Endodermal cell (in vitro differentiated cells): ENCODE measurements at places on chromosomes 1 and 21.

DNA sequence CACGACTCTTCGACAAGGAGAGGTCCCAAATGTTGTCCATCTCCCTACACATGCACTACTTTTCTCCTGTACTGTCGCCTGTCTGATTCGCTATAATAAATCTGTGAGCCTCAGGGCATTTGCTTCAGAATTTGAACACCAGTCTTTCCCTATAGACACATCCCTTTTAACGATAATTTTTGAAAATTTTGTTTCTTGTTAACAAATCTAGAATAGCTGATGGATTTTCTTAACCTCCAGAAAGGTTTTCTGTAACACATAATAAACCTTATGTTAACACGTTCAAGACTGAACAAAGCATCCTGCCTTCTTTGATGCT lies 704 bp downstream of the CAPZA1 start:
- H3K4me1 ChIP-seq = no peaks in the 10 kb centered on the region
- H3K27me3 ChIP-seq = no peaks in the 10 kb centered on the region
- H3K4me3 ChIP-seq = peak overlapping the region; percentile 98
- no peak for DNase-seq
- H3K27ac ChIP-seq = no peak overlapping the region

- no peak for DNase-seq
- no peak overlapping the region for H3K4me3 ChIP-seq
- H3K4me1 ChIP-seq = no peaks in the 10 kb centered on the region
- no peaks in the 10 kb centered on the region for H3K36me3 ChIP-seq
- H3K27me3 ChIP-seq = peaks cover 20% of the 10 kb centered on the region
- H3K27ac ChIP-seq = no peak overlapping the region
Measured at GRCh38 chr1:115565353-115565752, 76.4 kb upstream of the VANGL1 start.

GRCh38 chr1:30270461-30270860 lies 452.9 kb downstream of the MATN1 start:
- H3K4me3 ChIP-seq = no peak overlapping the region
- peak; percentile 19 for DNase-seq
- H3K4me1 ChIP-seq = no peaks in the 10 kb centered on the region
- no peak overlapping the region for H3K27ac ChIP-seq
- H3K27me3 ChIP-seq = no peaks in the 10 kb centered on the region
- H3K36me3 ChIP-seq = no peaks in the 10 kb centered on the region

- no peak for DNase-seq
- H3K4me3 ChIP-seq = no peak overlapping the region
- no peaks in the 10 kb centered on the region for H3K4me1 ChIP-seq
- no peak overlapping the region for H3K27ac ChIP-seq
- H3K36me3 ChIP-seq = no peaks in the 10 kb centered on the region
- H3K27me3 ChIP-seq = peaks cover 12% of the 10 kb centered on the region
Measured at GRCh38 chr1:114021665-114022099, 42.4 kb downstream of the OLFML3 start.

DNA sequence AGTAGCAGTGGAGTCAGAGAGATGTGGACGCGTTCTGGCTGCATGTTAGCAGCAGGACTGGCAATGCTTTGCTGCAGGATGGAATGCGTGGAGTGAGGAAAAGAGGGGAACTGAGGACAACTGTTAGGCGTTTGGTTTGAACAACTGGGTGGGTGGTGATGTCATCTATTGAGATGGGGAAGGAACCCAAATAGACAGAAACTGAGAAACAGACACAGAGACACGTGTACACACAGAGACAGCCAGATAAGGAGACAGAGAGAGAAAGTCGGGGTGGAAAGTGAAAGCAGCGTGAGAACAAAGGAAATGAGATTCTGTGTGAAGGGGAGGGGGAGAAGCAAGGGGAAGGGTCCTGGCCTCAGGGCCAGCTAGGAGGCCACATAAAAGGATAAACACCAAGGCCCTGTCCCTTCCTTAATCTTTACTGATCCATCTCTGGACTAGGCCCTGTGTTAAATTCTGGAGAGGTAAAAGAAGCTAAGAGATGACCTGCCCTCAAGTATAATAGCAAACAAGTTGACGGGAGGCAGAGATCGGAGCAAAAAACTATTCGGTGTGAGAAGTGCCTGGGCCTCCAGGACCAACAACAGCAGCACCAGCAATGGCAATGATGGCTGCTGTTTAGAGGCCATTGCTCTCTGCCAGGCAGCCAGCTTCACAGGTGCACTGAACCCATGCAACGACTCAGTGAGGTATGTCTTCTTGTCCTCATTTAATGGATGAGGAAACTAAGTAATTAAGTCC lies 31.6 kb downstream of the VWA5B1 start:
- no peaks in the 10 kb centered on the region for H3K4me1 ChIP-seq
- peaks cover 17% of the 10 kb centered on the region for H3K27me3 ChIP-seq
- DNase-seq = no peak
- no peaks in the 10 kb centered on the region for H3K36me3 ChIP-seq
- no peak overlapping the region for H3K27ac ChIP-seq

- peaks cover 15% of the 10 kb centered on the region for H3K36me3 ChIP-seq
- H3K4me1 ChIP-seq = peaks cover 2% of the 10 kb centered on the region
- no peak for DNase-seq
- no peak overlapping the region for H3K4me3 ChIP-seq
Measured at GRCh38 chr1:180194546-180195207, 35.4 kb upstream of the LHX4 start.

DNA sequence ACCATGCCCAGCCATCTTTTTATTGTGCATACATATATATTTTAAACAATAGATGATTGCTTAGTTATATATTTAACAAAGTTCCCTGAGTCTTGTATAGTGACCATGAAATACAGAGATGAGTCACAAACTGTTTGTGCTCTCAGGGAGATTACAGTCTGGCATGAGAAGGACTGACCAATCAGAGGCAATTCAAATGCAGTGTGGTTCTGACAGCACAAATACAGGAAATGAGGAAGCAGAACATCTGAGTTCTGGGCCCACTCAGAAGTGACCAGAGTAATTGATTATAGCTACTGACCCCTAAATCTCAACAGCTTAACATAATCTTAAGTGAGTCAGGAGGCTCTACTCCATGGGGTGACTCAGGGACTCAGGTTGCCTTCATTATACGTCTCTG lies 534.5 kb downstream of the OMA1 start:
- no peaks in the 10 kb centered on the region for H3K4me1 ChIP-seq
- no peaks in the 10 kb centered on the region for H3K36me3 ChIP-seq

DNA sequence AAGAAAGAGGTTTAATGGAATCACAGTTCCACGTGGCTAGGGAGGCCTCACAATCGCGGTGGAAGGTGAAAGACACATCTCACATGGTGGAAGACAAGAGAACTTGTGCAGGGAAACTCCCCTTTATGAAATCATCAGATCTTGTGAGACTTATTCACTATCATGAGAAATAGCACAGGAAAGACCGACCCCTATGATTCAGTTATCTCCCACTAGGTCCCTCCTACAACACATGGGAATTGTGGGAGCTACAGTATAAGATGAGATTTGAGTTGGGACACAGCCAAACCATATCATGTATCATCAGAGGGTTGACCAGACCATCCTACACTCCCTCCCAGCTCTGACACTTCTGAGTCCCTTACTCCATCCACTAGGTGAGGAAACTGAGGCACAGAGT lies 143.9 kb upstream of the KLHDC7A start:
- no peaks in the 10 kb centered on the region for H3K4me1 ChIP-seq
- no peak overlapping the region for H3K27ac ChIP-seq
- no peak overlapping the region for H3K4me3 ChIP-seq
- no peak for DNase-seq
- no peaks in the 10 kb centered on the region for H3K27me3 ChIP-seq

DNA sequence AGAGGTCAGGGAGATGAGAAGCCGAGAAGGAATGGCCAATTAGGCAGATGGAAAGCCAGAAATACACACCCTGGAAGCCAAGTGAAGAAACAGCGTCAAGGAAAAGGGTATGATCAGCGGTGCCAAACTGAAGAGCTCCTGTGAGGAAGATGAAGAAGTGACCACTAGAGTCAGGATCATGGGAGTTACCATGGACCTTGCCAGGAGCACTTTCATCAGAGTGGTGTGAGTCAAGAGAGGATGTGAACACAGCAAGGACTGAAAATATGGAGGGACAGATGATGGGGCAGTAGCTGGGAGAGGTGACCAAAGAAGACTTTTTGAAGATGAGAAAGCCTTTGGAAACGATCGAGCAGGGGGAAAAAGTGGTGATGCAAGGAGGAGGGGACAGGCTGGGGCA lies 50.4 kb downstream of the CD34 start:
- H3K4me1 ChIP-seq = no peaks in the 10 kb centered on the region
- no peak overlapping the region for H3K27ac ChIP-seq
- no peaks in the 10 kb centered on the region for H3K27me3 ChIP-seq
- peak; percentile 22 for DNase-seq

- peak; percentile 87 for DNase-seq
- peak overlapping the region; percentile 91 for H3K27ac ChIP-seq
- H3K4me1 ChIP-seq = peaks cover 32% of the 10 kb centered on the region
- peaks cover 26% of the 10 kb centered on the region for H3K36me3 ChIP-seq
Measured at GRCh38 chr1:38000529-38001455, 4.5 kb downstream of the FHL3 start.

- H3K27ac ChIP-seq = no peak overlapping the region
- H3K4me1 ChIP-seq = no peaks in the 10 kb centered on the region
- no peak overlapping the region for H3K4me3 ChIP-seq
- no peaks in the 10 kb centered on the region for H3K36me3 ChIP-seq
- DNase-seq = no peak
Measured at GRCh38 chr1:80989455-80989854, 811.3 kb upstream of the ADGRL2 start.

- no peaks in the 10 kb centered on the region for H3K36me3 ChIP-seq
- H3K4me3 ChIP-seq = no peak overlapping the region
- H3K4me1 ChIP-seq = no peaks in the 10 kb centered on the region
Measured at GRCh38 chr1:241485554-241485992, 34.0 kb downstream of the FH start.

DNA sequence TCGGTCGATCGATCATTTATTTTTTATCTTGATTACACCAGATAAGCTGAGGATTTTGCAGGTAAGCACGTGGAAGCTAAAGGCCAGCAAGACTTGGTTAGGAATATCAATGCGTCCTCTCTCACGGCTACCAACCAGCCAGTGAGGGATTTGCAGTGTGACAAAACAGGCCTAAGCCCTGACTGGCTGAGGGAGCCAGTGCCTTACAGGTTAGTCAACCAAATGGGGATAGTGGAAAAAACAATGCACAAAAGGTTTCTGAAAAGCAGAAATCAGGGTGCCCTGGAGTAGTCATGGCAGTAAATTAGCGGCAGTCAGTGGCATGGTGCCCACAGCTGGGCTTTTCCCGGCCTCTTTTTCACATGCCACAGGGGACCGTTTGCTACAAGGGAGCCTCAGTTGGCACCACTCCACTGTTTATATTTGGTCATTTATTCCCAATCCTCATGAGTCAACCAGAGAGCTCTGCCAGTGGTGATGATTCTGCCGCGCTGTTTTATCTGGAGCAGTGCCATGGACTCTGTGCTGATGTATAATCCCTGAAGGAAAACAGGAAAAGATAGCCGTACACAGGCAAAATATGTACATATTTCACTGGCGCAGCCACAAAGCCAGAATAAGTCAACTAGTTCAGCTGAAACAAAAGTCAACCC lies 167.6 kb downstream of the RHOU start:
- no peak overlapping the region for H3K27ac ChIP-seq
- peak; percentile 27 for DNase-seq
- H3K36me3 ChIP-seq = no peaks in the 10 kb centered on the region
- H3K27me3 ChIP-seq = no peaks in the 10 kb centered on the region

GRCh38 chr1:238089615-238090014 lies 198.9 kb upstream of the ZP4 start:
- no peak for DNase-seq
- H3K4me1 ChIP-seq = no peaks in the 10 kb centered on the region
- H3K27ac ChIP-seq = no peak overlapping the region
- H3K36me3 ChIP-seq = no peaks in the 10 kb centered on the region
- no peak overlapping the region for H3K4me3 ChIP-seq
- no peaks in the 10 kb centered on the region for H3K27me3 ChIP-seq

GRCh38 chr1:36920801-36921405 lies 113.4 kb downstream of the GRIK3 start:
- no peaks in the 10 kb centered on the region for H3K4me1 ChIP-seq
- H3K27ac ChIP-seq = no peak overlapping the region
- DNase-seq = no peak

- no peak overlapping the region for H3K27ac ChIP-seq
- H3K36me3 ChIP-seq = no peaks in the 10 kb centered on the region
- no peaks in the 10 kb centered on the region for H3K27me3 ChIP-seq
- peak; percentile 80 for DNase-seq
- no peaks in the 10 kb centered on the region for H3K4me1 ChIP-seq
- H3K4me3 ChIP-seq = peak overlapping the region; percentile 91
Measured at GRCh38 chr1:92960395-92961130, 699 bp downstream of the DIPK1A start.

- no peak overlapping the region for H3K4me3 ChIP-seq
- DNase-seq = peak; percentile 11
- H3K4me1 ChIP-seq = no peaks in the 10 kb centered on the region
- no peaks in the 10 kb centered on the region for H3K36me3 ChIP-seq
Measured at GRCh38 chr1:232207073-232207866, 422.7 kb downstream of the SIPA1L2 start.

- H3K4me3 ChIP-seq = no peak overlapping the region
- no peak overlapping the region for H3K27ac ChIP-seq
- no peaks in the 10 kb centered on the region for H3K4me1 ChIP-seq
Measured at GRCh38 chr1:185965870-185966269, 231.7 kb downstream of the HMCN1 start.

DNA sequence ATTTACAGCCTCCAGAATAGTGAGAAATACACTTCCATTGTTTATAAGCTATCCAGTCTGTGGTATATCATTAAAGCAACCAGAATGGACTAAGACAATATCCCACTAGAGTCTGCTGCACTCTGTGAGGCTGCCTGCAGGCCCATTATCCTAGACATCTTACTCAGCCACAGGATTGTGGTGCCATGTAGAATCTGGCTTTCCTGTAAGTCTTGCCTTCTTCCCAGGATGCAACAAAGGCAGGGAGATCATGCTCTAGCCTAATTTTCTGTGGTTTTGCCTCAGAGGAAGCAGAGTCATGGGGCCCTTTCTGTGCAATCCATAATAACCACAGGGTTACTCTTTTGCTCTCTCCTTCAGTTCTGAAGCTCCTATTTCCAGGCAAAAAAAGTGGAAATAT lies 299.1 kb upstream of the DEPDC1 start:
- no peak overlapping the region for H3K4me3 ChIP-seq
- H3K27me3 ChIP-seq = no peaks in the 10 kb centered on the region
- H3K27ac ChIP-seq = no peak overlapping the region
- DNase-seq = no peak
- H3K4me1 ChIP-seq = no peaks in the 10 kb centered on the region
- H3K36me3 ChIP-seq = no peaks in the 10 kb centered on the region

- DNase-seq = peak; percentile 26
- no peak overlapping the region for H3K4me3 ChIP-seq
- H3K27me3 ChIP-seq = peaks cover 11% of the 10 kb centered on the region
- no peak overlapping the region for H3K27ac ChIP-seq
- H3K4me1 ChIP-seq = no peaks in the 10 kb centered on the region
Measured at GRCh38 chr1:227781314-227781930, 34.1 kb upstream of the PRSS38 start.
